ENCODE measurements at places on chromosomes 1 and 21.

DNA sequence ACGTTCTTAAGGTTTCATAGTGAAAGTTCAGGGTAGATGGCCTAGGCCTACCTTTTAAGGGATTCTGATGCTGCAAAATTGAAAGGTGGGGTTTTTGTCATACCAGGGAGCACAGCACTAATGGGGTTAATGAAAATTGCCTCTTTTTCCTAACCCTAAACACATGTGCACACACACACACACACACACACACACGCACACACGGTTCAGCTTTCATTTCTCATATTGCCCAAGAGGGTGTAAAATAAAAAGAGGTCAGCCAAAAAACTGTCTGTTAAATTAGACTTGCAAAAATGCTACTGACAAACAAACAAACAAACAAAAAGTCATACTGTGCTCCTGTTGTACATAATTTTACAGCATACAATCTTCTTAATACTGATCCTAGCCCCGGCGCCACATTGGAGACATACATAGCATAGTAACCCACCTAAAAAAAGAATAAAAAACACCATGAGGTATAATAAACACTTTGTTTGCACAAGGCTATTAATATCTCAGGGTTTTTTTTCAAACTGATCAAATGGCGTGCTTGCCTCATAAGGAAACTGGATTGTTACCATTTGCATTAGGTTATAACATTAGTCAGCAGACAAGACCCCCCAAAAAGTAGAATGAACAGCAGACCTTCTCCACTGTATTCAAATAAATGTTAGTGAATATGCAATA is 69.1 kb downstream of the TGFB2 start:
- no peaks in the 10 kb centered on the region for H3K36me3 ChIP-seq
- H3K27me3 ChIP-seq: no peaks in the 10 kb centered on the region
- no peak for DNase-seq
- H3K4me1 ChIP-seq: no peaks in the 10 kb centered on the region

- no peaks in the 10 kb centered on the region for H3K36me3 ChIP-seq
- no peak overlapping the region for H3K27ac ChIP-seq
- no peaks in the 10 kb centered on the region for H3K4me1 ChIP-seq
- no peaks in the 10 kb centered on the region for H3K27me3 ChIP-seq
- no peak for DNase-seq
Observed at GRCh38 chr1:208557046-208557722, 313.0 kb upstream of the PLXNA2 start.

DNA sequence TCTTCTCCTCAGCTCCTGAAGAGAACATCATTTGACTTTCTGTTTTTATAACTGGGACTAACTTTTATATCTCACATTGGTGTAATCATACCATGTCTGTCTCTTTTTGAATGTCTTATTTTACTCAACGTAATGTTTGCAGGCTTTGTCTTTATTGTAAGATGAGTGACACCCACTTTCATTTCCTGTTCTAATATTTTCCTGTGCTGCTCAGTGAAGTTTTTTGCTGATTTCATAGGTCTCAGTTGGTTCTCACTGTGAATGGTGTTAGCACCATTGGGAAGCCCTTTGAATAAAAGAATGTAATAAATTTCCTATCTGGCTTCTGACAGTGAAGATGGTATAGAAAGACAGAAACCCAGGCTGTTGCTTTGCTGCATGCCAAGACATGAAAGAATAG is 84.0 kb downstream of the RAVER2 start:
- H3K4me1 ChIP-seq: no peaks in the 10 kb centered on the region
- H3K36me3 ChIP-seq: peaks cover 12% of the 10 kb centered on the region
- H3K4me3 ChIP-seq: no peak overlapping the region
- no peak for DNase-seq
- no peaks in the 10 kb centered on the region for H3K27me3 ChIP-seq
- no peak overlapping the region for H3K27ac ChIP-seq

- no peak overlapping the region for H3K27ac ChIP-seq
- no peak for DNase-seq
- peak overlapping the region; percentile 99 for H3K4me3 ChIP-seq
- H3K4me1 ChIP-seq: peaks cover 12% of the 10 kb centered on the region
- no peaks in the 10 kb centered on the region for H3K36me3 ChIP-seq
Observed at GRCh38 chr1:96723377-96723776, 1.8 kb downstream of the PTBP2 start.

DNA sequence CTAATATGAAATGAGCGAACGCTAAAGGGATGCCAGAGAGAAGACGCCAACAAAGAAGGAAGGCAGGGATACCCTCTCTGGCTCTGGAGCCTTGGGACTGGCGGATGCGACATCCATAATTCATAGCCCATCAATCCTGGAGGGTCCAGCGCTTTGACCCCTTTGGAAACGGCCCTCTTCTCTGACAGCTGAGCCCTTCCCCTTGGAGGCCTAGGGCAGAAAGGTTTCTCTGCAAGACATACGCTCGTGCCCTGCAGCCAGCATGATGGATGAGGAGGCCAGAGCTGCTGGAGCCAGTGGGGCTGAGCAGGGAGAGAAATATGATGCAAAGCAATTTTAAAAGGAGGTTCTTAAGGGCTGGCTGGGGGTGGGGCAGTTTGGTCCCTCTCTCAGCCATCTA is 22.2 kb downstream of the OPTC start:
- no peak for DNase-seq
- H3K27me3 ChIP-seq: no peaks in the 10 kb centered on the region
- H3K4me3 ChIP-seq: no peak overlapping the region
- H3K36me3 ChIP-seq: no peaks in the 10 kb centered on the region
- no peak overlapping the region for H3K27ac ChIP-seq
- H3K4me1 ChIP-seq: no peaks in the 10 kb centered on the region

DNA sequence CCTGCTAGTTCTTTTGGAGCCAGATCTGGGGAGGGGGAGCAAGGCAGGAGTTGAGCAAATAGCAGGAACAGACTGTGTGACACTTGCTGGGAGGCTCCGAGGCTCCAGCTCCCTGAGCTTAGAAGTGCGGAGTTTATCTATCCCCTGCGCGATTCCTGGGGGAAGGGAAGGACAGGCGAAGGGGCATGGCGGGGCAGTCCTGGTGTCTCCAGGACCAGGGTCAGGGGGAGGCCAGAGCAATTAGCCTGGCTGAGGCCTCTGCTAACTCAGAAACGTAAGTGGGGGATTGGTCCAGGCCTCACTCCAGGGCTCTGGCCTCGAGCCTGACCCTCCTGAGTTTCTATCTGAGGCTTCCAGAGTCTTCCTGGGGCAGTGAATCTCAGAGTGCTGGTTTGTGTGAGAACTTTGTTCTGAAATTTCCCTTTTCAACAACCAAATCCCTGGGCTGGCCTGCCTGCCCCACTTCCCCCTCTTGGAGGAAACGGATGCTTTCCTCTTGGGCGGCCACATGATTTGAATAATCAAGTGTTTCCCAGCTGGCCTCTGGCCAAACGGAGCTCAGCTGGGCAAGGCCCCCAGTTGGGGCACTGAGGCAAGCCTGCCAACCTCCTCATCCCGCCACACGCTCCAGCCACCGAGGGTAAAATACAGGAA is 15.6 kb downstream of the ALPL start:
- DNase-seq: no peak
- H3K4me3 ChIP-seq: no peak overlapping the region
- H3K27ac ChIP-seq: peak overlapping the region; percentile 5
- no peaks in the 10 kb centered on the region for H3K27me3 ChIP-seq
- no peaks in the 10 kb centered on the region for H3K36me3 ChIP-seq

GRCh38 chr1:117580882-117581281 is 25.0 kb upstream of the TENT5C start:
- no peak for DNase-seq
- no peak overlapping the region for H3K27ac ChIP-seq
- no peak overlapping the region for H3K4me3 ChIP-seq
- H3K27me3 ChIP-seq: no peaks in the 10 kb centered on the region
- H3K4me1 ChIP-seq: no peaks in the 10 kb centered on the region
- H3K36me3 ChIP-seq: no peaks in the 10 kb centered on the region

GRCh38 chr1:184635980-184636431 is 118.7 kb downstream of the EDEM3 start:
- no peaks in the 10 kb centered on the region for H3K27me3 ChIP-seq
- peaks cover 19% of the 10 kb centered on the region for H3K4me1 ChIP-seq
- no peak overlapping the region for H3K27ac ChIP-seq
- no peak for DNase-seq
- no peaks in the 10 kb centered on the region for H3K36me3 ChIP-seq
- H3K4me3 ChIP-seq: no peak overlapping the region

- H3K4me3 ChIP-seq: no peak overlapping the region
- DNase-seq: no peak
- no peak overlapping the region for H3K27ac ChIP-seq
- H3K36me3 ChIP-seq: no peaks in the 10 kb centered on the region
Observed at GRCh38 chr1:58399176-58399575, 147.3 kb downstream of the OMA1 start.

DNA sequence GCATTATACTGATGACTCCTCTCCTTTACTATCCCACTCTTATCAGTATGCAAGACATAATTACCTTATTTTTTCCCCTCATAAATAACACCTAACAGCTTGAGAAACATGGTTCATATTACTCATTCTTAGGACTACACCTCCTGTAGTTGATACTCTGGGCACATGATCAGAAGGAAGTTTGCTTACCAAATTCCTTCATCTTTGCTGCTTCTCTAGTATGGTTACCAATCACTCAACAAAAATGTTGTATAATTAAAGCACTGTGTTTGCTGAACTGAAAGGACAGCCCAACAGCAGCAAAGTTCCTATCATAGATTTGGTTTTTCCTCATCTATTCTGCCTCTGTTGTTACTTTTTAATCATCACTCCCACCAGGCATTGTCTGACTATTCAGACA is 586.3 kb downstream of the LRRIQ3 start:
- DNase-seq: no peak
- H3K27me3 ChIP-seq: no peaks in the 10 kb centered on the region
- no peak overlapping the region for H3K4me3 ChIP-seq
- H3K27ac ChIP-seq: no peak overlapping the region
- no peaks in the 10 kb centered on the region for H3K4me1 ChIP-seq
- H3K36me3 ChIP-seq: no peaks in the 10 kb centered on the region

Measured in liver (tissue), 10 donors.